ENCODE measurements at places on chromosomes 5 and 9. TPM values are rescaled to one million over a fixed set of nuclear protein-coding genes. Genes with fewer than 3 reads are reported as not detected.

Gene GABBR2
- 6.3 TPM for total RNA-seq

Gene NOXA1
- 3.7 TPM for total RNA-seq

Gene RORB
- total RNA-seq: 0.08 TPM

Gene ORM1
- 3.5 TPM for total RNA-seq

Gene ARID3C
- 0.33 TPM for total RNA-seq

Gene TMOD1
- 1.4 TPM for total RNA-seq

Gene TRIM14
- 9.7 TPM for total RNA-seq

Gene C6
- total RNA-seq: 0.13 TPM

Gene LMX1B
- total RNA-seq: 2.6 TPM

Gene SHOC1
- total RNA-seq: 0.10 TPM

Gene DNM1
- 18.7 TPM for total RNA-seq

Gene IRGM
- total RNA-seq: 0.18 TPM

Gene IL4
- not detected for total RNA-seq

Gene SLC36A3
- not detected for total RNA-seq

Gene ASS1
- 26.2 TPM for total RNA-seq

Gene NDOR1
- 15.6 TPM for total RNA-seq

Gene ANKS6
- 19.6 TPM for total RNA-seq

Gene NRG2
- total RNA-seq: 20.2 TPM

Gene TMC1
- total RNA-seq: 0.36 TPM

Gene ANKRD18A
- 9.6 TPM for total RNA-seq

Gene SPRY4
- total RNA-seq: 35.6 TPM

Gene PKD2L2
- total RNA-seq: not detected

Gene CAST
- total RNA-seq: 212 TPM

Gene PCDHGA5
- total RNA-seq: 0.67 TPM

Gene ADAMTS16
- total RNA-seq: 0.54 TPM

Gene PCDHA13
- 1.0 TPM for total RNA-seq

Gene EGFL7
- 42.3 TPM for total RNA-seq

Gene C9orf153
- not detected for total RNA-seq

Gene TLX3
- not detected for total RNA-seq

Gene PTGS1
- total RNA-seq: 61.2 TPM

Gene SHC3
- total RNA-seq: 1.7 TPM

Gene KLHL3
- 1.9 TPM for total RNA-seq

Gene CHD1
- 36.5 TPM for total RNA-seq

Gene NUTM2F
- not detected for total RNA-seq

Gene PCDHA1
- not detected for total RNA-seq

Gene CENPH
- total RNA-seq: 35.6 TPM

Gene SERF1A
- total RNA-seq: 5.1 TPM

Gene GRM6
- not detected for total RNA-seq

Gene SPINK7
- total RNA-seq: not detected

Gene C5orf52
- total RNA-seq: not detected

Gene STING1
- total RNA-seq: 22.8 TPM

Gene GDA
- 5.0 TPM for total RNA-seq

Gene CDKN2B-AS1
- not detected for total RNA-seq

Gene ACER2
- 1.3 TPM for total RNA-seq

Gene HTR1A
- not detected for total RNA-seq

Gene PLAA
- total RNA-seq: 13.3 TPM

Gene PROP1
- total RNA-seq: not detected

Gene LCN15
- 0.05 TPM for total RNA-seq

Gene PAEP
- not detected for total RNA-seq

Gene FNIP1
- total RNA-seq: 48.3 TPM

Gene GPBP1
- 54.4 TPM for total RNA-seq

Gene BTNL8
- not detected for total RNA-seq
